ENCODE measurements at places on chromosomes 2 and 18.
A peak's percentile ranks its signal among the peaks of the same experiment; 100 is the strongest.

DNA sequence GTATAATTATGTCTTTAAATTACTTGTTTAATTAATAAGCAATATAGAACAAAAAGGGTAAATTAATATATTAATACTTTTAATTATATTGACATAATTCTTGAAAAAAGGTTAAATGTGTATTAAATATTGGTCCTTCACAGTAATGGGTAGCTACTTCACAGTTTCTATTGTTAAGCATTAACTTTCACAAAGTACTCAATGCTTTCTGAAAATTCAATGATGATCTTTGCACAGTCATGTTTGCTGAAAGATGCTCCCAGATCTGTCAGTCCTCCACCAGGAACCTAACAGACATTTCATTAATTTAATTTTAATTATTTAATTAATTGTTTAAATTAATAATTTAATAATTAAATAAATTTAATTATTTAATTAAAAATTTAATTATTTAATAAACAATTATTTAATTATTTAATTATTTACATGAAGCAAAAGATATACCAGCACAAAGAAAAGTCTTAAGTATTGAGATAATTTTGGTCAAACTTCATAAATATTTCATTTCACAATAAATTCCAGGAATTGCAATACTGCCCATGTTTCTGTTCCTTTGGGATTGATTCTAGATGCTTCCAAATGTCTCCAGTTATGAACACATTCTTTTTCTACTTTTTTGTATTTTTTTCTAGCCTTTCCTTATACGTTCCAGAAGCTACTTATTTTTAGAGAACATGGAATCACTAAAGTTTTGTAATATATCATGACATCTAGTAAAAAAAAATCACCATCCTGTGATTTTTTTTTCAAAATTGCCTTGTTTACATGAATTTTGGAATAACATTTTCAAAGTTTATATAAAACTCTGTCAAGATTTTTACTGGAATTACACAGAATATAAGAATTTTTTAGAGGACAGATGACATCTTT is 46.5 kb downstream of the TMEM18 start:
- DNase-seq: no peak

DNA sequence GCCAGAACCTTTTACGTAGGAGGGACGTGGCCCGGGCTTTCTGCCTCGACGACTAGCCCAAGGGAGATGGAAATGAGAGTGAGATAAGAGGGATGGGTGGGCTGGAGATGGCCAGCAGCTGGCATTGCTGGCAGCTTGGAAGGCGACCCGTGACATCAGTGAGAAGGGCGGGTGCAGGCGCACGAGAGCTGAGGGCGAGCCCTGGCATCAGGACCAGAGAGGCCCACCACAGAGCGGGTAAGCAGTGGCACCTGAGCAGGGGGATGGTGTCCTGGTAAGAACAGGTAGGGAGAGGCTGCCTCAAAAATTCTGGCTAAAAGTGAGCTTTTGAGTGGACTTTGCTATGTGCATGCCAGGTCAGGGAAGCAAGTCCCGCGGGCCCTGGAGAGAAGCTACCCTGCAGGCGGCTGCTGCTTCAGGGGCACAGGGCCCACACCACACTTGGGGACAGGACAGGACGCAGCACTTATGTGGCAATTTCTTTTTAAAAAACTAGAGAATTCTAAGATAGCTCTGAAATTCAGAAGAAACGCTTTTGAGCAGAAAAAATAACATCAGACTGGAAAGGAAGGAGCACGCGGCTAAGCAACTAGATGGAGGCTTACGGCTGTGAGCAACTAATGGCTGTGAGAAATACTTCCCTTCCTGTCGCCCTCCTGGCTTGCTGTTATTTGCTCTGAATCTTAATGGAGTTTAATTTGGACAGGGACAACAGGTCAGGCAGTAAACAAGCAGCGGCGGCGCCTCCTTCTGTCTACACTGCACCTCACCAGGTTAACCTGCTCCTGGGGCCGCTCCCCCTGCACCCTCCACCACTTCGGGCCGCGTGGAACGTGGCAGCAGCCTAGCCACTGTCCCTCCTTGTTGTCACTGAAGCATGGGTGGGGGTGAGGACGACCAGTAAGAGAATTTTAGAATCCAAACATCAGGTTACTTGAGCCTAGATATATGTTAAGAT is 20.5 kb downstream of the THAP4 start:
- no peak for DNase-seq

GRCh38 chr18:11809895-11810294 is 41.3 kb upstream of the CHMP1B start:
- no peak for DNase-seq

- no peak for DNase-seq
Observed at GRCh38 chr18:13710414-13710831, 15.9 kb downstream of the FAM210A start.

DNA sequence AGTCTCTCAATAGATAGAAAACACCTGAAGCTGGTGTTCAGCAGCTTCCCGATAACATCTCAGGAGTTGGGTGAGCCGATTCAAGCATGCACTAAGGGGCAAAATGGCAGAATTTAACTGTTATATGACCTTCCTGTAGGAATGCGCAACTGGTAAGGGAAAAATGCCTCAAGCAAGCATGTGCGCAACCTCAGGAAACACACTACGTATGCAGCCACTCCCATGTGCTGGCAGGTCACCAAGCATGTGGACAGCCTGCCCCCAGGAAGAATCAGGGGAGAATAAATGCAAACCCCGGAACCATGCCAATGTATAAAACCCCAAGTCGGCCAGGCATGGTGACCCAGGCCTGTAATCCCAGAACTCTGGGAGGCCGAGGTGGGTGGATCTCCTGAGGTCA is 645.6 kb downstream of the NYAP2 start:
- DNase-seq: no peak

- DNase-seq: no peak
Observed at GRCh38 chr18:57965246-57965645, 78.8 kb upstream of the NEDD4L start.

DNA sequence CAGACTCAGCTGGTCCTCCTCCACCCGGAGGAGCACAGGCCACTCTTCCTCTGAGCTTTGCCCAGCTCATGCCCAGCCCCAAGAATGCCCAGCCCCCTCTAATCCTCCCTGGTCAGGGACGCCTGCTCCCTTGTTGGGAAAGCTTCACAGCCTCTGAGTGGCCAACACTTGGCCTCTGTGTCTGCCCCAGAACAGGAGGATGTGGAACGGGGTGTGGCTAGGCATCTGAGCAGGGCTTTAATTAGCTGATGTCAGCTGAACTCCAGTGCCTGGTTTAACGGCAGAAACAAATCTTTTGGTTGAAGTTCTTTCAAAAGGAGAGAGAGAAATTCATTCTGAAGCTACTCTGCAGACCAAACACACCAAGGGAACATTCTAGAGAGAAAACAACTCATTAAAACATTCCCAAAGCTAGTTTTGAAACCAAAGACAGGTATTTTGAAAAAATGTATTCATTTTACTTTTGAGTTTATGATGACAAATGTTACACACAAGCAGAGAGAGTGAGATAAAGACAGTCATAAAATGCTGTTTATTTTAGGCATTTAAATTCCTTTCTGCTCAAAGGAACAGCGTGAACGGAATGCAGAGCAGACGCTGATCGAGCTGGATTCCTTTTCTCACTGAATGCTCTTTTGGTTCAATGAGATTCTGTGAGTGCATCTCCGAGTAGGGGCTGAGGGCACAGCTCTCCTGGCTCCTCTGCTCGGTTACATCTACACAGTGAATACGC is 63.8 kb downstream of the RTP5 start:
- DNase-seq: no peak

DNA sequence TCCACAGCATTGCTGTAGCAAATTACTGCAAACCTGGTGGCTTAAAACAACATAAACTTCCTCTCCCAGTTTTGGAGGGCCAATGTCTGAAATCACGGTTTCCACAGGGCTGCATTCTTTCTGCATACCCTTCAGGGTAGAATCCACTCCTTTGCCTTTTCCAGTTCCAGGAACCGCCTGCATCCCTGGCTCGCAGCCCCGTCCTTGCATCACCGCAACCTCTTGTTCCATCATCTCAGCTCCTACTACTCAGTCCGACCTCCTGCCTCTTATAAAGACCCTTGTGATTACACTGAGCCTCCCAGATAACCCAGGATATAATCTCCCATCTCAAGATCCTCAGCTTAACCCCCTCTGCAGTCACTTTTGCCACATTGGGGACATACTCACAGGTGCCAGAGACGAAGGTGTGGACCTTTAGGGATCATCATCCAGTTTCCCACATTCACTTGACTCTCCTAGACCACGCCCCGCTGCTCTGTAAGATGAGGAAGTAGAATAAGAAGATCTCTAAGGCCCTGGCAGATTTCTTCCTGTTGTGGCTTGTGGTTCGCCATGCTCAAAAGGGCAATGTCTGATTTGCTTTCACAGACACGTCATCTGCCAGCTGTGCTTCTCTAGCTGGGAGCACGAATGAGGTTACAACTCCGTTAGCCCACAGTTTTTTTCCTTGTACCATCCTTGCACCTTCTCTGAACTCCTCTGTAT is 103.6 kb upstream of the AGAP1 start:
- DNase-seq: peak; percentile 86

DNA sequence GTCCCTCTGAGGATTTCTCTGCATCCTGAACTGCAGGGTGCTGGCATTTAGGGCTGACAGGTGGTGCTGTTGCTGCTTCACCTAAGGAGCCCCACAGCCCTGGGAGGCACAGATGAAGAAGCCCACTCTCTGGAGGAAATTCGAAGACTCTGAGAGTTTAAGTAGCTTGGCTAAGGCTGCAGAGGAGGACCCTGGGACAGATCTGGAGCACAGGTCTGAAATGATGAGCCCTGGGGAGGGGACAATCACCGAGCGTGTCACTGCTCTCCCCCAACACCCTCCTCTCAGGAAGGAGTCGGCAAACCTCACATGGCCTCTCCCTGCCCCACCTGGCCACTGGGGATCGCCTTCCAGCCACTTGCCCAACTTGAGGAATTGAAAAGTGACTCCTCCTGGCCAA is 18.6 kb downstream of the CYP27C1 start:
- no peak for DNase-seq

DNA sequence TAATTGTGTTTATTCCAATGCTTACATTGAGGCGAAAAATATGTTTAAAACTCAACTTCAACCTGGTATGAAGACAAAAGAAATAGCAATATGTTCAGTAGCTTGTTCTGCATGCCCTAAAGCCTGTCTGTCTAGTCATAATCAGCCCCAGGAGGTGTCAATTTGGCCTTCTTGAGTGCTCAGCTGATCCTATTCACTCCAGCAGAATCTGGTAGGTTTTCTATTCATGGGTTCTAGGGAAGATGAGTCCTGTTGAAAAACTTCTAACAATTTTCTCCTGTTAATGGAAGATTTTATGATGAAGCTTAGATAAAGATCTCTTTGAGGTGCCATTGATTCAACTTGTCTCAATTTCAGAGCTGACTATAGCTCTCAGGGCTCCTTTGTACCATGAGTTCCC is 402.0 kb upstream of the UBE2E3 start:
- DNase-seq: no peak

GRCh38 chr2:205361272-205361671 is 321.0 kb upstream of the NRP2 start:
- no peak for DNase-seq

GRCh38 chr2:171745141-171745540 is 57.9 kb downstream of the DYNC1I2 start:
- no peak for DNase-seq

DNA sequence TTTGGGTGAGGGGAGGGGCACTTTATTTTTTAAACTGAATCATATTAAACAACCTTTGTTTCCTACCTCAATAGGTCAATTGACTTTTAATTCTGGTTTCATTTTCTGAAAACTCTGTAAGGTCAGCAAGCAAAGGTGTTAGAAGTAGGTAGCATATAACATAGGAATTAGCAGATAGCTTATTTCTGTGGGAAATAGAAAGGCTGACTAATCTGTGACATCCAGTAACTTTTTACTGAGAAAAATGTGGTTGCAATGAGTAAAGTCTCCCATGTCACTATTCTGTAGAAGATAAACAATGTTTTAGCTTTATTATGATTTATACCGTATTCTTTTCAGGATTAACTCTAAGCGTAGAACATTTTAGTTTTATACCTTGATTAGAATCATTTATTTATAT is 240.4 kb downstream of the PLCL1 start:
- DNase-seq: no peak

GRCh38 chr2:176098366-176099158 is 1.0 kb upstream of the HOXD12 start:
- peak; percentile 65 for DNase-seq

DNA sequence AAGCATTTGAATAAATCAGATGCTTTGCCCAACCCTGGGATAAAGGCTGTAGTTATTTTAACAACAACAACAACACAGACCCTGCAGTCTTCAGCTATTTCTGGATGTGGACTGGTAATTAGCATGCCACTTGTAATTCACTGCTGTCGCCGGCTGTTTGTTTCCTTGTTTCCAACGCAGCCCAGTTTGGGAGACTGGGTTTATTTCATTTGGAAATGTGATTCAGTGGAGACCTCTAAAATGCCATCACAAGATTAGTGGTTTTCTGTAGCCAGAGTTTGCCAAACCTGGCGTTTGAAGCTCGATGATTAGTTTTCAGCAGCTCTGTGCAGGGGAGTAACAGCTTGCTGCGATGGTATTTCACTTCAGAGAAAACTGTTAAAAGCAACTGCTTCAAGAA is 83.5 kb downstream of the LDLRAD4 start:
- DNase-seq: no peak

DNA sequence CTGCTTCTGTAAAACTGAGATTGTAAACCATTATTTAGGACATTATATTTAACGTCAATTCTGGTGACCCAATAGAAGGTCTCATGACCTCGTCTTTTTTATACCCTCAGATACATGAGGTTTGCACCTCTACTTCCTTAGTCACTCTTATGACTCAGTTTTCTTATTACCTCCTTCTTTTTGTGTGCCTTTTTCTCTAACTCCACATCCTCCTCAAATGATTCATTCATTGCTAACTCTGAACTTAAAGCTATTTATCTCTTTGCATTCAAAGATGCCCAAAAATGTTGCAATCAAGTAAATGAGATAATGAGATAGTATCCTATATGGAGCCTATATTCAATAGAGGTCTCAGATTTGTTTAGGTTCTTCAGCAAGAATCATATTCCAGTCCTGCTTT is 121.0 kb upstream of the KYNU start:
- no peak for DNase-seq

- DNase-seq: peak; percentile 42
Observed at GRCh38 chr2:104733226-104733943, 120.5 kb upstream of the POU3F3 start.

GRCh38 chr2:104944495-104944894 is 90.6 kb downstream of the POU3F3 start:
- DNase-seq: peak; percentile 24

DNA sequence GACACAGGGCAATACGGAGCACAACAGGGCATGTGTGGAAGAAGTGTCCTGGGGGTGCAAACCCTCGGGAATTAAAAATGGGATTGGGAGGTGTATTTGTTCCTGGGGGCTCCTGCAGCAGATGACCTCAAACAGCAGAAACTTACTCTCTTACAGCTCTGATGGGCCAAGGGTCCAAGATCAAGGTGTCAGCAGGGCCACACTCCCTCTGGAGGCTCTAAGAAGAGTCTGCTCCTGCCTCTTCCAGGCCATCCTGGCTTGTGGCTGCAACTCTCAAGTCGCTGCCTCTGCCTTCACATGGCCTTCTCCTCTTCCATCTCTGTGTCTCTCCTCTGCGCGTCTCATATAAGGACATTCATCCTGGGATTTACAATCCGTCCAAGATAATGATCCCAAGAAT is 12.4 kb upstream of the SPATA3 start:
- no peak for DNase-seq
